ENCODE measurements at places on chromosomes 3 and 15.

DNA sequence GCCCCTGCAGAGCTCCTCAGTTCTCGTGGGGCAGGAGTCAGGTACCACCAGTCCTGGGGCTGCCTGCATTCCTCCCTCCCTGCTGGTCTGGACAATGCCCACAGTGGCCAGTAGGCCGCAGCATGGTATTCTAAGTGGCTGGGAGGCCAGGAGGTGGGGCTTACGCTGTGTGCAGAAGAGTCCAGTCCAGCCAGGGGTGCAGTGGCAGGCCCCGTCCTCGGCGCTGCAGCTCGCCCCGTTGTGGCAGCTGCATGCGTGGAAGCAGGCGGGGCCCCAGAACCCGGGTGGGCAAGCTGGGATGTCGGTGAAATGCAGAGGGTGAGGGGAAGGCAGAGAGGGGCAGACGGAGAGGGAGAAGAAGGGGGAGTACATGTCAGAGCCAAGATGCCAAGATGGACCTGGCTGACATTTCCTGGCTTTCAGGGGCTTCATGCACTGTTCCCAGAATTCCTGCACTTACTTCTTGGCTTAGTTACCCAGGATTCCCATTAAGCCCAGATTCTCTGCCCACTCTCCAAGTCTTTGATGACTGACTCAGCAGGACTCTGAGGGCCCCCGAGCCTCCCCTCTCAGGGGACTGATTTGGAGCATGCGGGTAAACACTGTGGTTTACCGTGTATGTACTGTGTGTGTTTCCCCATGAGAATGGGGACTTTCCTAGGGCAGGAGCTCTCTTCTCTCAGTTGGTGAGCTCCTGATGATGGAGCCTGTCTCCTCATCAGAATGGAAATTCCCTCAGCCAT, 47.5 kb downstream of the RAB11A start:
- H3K27ac ChIP-seq: peak overlapping the region; percentile 65
- H3K36me3 ChIP-seq: no peaks in the 10 kb centered on the region
- H3K27me3 ChIP-seq: no peaks in the 10 kb centered on the region

- no peaks in the 10 kb centered on the region for H3K27me3 ChIP-seq
- no peaks in the 10 kb centered on the region for H3K36me3 ChIP-seq
- no peak overlapping the region for H3K4me3 ChIP-seq
- DNase-seq: no peak
- no peaks in the 10 kb centered on the region for H3K4me1 ChIP-seq
- H3K27ac ChIP-seq: no peak overlapping the region
Measured at GRCh38 chr3:95655363-95655986, 1158.9 kb upstream of the EPHA6 start.

GRCh38 chr3:151743855-151744254, 10.1 kb downstream of the AADACL2 start:
- H3K36me3 ChIP-seq: no peaks in the 10 kb centered on the region
- no peaks in the 10 kb centered on the region for H3K4me1 ChIP-seq
- peaks cover 3% of the 10 kb centered on the region for H3K27me3 ChIP-seq

DNA sequence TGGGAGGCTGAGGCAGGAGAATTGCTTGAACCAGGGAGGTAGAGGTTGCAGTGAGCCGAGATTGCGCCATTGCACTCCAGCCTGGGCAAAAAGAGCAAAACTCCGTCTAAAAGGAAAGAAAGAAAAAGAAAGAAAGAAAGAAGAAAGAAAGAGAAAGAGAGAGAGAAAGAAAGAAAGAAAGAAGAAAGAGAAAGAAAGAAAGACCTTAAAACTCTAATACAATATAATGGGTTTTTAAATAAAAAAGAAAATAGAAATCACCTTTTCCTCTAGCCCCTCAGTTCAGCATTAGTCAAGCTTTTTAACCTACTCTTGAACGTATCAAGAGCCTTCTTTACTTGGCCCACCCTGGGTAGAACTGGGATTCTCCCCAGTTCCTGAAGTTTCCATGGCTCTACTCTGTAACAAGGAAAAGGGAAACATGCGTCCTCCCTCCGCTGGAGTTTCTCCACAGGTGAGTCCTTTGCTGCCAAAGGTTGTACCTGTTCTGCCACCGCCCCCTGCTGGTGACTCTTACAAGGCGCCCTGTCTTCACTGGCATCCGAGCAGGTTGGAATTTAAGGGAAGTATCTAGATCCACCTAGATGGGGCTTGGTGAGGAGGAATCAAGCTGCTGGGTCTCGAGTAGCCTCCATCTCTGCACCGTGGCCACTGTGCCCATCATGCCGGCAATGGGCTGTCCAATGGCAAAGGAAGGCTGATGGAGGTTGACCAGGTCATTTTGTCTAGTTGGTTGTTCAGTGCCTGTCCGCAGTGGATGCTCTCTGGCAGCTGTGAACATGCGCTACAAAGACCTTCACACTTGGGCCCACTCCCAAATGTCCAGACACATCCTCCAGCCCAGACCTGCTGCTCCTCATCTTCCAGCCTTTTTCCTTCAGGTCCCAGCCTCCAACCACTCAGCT, 20.6 kb upstream of the EPHB3 start:
- no peaks in the 10 kb centered on the region for H3K36me3 ChIP-seq
- H3K27me3 ChIP-seq: peaks cover 36% of the 10 kb centered on the region
- no peak overlapping the region for H3K4me3 ChIP-seq
- DNase-seq: peak; percentile 67
- H3K27ac ChIP-seq: no peak overlapping the region
- H3K4me1 ChIP-seq: peaks cover 8% of the 10 kb centered on the region

DNA sequence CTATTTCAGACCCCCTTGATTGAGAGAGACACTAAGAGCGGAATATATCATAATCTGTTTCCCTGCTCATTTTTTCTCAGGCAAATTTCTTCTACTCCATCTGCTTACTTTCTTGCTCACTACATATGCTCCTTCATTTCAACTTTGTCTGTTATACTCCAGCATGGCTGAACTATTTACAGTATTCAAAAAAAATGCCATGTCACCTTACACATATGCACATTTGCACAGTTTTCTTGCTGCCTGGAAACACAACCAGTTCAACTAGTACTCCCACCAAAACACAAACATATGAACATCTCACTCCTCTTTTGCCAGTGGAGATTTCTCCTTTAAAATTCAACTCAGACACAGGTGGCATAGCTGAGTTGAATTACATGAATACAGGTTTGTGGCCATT, 1142.1 kb upstream of the CADM2 start:
- H3K4me1 ChIP-seq: no peaks in the 10 kb centered on the region
- no peaks in the 10 kb centered on the region for H3K36me3 ChIP-seq
- no peak overlapping the region for H3K4me3 ChIP-seq
- H3K27me3 ChIP-seq: no peaks in the 10 kb centered on the region

- peaks cover 16% of the 10 kb centered on the region for H3K4me1 ChIP-seq
- no peak overlapping the region for H3K4me3 ChIP-seq
- DNase-seq: no peak
- no peaks in the 10 kb centered on the region for H3K27me3 ChIP-seq
- no peaks in the 10 kb centered on the region for H3K36me3 ChIP-seq
Measured at GRCh38 chr3:9175421-9175820, 74.0 kb downstream of the SRGAP3 start.

DNA sequence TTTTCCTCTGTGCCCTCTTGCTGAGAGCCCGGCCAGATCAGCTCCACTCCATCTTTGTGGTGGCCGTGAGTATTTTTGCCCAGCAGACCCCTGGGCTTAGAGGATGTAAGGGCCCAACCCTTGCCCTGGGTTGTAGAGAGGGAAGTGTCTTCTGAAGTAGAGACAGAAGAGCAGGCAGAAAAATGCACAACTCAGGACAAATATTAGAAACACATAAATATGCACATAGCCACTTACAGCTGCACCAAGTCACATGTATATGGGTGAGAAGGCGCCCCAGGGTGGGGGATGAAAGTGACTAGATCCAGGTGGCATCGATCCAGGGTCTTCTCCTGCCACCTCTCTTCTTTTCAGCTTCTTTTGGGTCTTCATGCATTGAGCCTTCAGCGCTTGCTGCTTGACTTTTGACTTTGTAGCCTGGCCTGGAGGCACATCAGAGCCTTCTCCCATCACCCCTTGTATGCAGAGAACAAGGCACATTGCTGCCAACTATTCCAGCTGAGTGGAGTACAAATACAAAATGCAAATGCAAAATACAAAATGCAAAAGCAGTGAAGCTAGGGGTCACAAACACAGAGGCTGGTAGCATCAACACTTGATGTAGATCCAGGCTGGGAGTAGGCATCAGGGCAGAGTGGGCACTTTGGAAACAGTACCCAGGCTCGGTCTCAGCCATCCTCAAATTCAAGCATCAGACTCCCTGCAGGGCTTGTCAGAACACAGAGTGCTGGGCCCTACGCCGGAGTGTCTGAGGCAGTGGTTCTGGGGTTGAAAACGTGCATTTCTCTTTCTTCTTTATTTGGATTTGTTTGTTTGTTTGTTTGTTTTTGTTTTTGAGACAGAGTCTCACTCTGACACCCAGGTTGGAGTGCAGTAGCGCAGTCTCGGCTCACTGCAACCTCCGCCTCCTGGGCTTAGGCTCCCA, 133.0 kb downstream of the ASB7 start:
- H3K4me3 ChIP-seq: no peak overlapping the region
- no peak overlapping the region for H3K27ac ChIP-seq
- H3K36me3 ChIP-seq: no peaks in the 10 kb centered on the region
- H3K4me1 ChIP-seq: no peaks in the 10 kb centered on the region
- DNase-seq: no peak

GRCh38 chr3:40939030-40939740, 260.1 kb upstream of the CTNNB1 start:
- no peak for DNase-seq
- H3K4me3 ChIP-seq: no peak overlapping the region
- H3K4me1 ChIP-seq: no peaks in the 10 kb centered on the region
- H3K27ac ChIP-seq: no peak overlapping the region

DNA sequence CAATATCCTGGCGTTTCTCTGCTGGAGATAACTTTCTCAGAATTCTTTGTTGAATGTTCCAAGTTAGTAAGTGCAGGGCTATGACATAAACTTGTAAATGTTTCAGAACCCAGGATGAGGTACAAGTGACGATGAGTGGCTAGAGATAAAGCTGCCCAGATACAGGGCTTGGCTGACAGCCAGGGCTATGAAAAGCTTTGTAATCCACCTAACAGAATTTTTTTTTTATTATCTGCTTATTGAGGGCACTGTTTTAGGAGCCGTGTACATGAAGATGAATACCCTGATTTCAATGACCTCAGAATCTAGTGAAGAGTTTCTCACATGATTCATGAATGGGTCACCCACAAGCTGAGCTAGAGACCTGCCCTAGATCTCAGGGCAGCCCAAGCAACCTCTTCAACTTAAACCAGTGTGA, 431.4 kb downstream of the DIPK2A start:
- DNase-seq: no peak
- peaks cover 2% of the 10 kb centered on the region for H3K36me3 ChIP-seq
- no peaks in the 10 kb centered on the region for H3K27me3 ChIP-seq
- no peak overlapping the region for H3K27ac ChIP-seq

DNA sequence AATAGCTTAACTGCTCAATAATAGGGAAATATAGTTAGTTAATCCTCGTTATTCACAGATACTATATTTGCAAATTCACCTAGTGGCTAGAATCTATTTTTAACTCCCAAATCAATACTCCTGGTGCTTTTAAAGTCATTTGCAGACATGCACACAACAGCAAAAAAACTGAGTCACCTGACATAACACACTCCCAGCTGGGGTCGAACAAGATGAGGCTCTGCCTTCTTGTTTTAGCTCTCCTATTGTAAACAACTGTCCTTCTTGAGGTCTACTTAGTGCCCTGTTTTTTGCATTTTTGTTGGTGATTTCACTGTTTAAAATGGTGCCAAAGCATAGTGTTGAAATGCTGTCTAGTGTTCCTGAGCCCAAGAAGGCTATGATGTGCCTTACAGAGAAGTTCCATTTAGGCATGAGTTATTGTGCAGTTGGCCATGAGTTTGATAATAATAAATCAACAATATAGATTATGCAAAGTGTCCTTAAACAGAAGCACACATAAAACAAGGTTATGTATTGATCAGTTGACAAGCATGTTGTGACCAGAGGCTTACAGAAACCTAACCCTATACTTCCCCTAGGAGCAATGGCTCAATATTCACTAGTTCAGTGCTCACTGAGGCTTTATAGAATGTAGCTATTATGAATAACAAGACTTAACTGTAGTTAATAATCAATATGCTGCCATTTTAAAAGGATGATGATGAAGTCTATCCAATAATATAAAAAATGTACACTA, 18.6 kb downstream of the MAP3K13 start:
- DNase-seq: no peak
- H3K4me3 ChIP-seq: no peak overlapping the region
- no peak overlapping the region for H3K27ac ChIP-seq
- H3K36me3 ChIP-seq: no peaks in the 10 kb centered on the region
- no peaks in the 10 kb centered on the region for H3K4me1 ChIP-seq

GRCh38 chr3:42387802-42388651, 22.4 kb downstream of the LYZL4 start:
- peaks cover 34% of the 10 kb centered on the region for H3K4me1 ChIP-seq
- no peaks in the 10 kb centered on the region for H3K27me3 ChIP-seq
- peak overlapping the region; percentile 89 for H3K27ac ChIP-seq
- H3K4me3 ChIP-seq: peak overlapping the region; percentile 56

DNA sequence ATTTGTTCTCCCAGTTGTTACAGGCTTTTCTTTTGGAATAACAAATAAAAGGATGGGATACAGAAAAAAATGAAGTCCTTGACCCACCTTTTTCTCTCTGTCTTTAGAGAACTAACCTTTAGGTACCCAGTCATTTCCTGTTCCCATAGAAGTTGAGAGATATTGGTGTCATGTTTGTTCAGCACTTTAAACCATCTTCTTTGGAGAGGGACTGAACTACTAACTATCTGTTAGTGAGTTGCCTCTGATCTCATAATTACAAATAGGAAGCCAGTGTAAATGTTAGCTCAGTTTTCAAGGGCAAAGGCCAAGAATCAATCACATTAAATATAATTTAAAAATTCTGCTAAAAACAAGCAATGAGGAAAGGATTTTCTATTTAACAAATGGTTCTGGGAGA, 72.9 kb upstream of the DCBLD2 start:
- H3K27ac ChIP-seq: no peak overlapping the region
- peaks cover 1% of the 10 kb centered on the region for H3K36me3 ChIP-seq

- H3K36me3 ChIP-seq: no peaks in the 10 kb centered on the region
- DNase-seq: peak; percentile 46
- H3K4me3 ChIP-seq: no peak overlapping the region
- H3K27me3 ChIP-seq: peaks cover 5% of the 10 kb centered on the region
Measured at GRCh38 chr3:46848271-46849044, 14.8 kb downstream of the MYL3 start.

DNA sequence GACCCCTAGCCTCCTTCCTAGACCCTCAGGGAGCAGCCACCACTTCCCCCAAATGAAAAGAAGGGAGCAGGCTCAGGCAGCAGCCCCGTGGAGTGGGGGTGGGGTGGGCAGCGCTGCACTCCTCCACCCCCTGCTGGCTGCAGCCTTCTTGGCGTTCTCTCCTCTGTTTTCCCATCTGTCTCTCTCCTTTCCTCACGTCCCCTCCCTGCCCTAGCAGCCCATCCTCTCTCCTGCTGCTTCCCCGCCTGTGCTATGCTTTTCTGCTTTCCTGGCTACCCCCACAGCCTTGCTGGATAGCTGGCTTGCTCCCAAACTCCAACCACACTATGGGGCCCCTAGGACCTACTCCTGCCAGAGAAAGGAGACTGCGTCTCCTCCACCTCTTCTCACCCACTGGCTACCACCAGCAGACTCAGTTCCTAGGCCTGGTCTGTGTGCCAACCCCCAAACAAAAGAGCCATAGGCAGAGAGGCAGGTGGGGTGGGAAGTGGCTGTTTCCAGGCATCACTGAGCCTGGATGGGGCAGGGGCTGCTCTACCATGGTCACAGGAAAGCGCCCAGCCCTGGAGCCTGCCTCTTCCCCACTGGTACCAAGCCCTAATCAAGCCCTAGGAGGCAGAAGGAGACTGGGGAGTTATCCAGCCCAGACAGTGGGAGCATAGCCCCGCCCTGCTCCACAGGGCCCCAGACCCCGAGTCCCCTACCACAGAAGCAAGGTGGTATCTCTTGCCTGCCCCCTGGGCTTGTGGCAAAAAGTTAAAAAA, 3.4 kb upstream of the DISP2 start:
- H3K27ac ChIP-seq: no peak overlapping the region
- H3K4me1 ChIP-seq: peaks cover 6% of the 10 kb centered on the region
- H3K36me3 ChIP-seq: no peaks in the 10 kb centered on the region
